ENCODE measurements at places on chromosomes 3 and 15.

- no peak for DNase-seq
These were observed 8.2 kb upstream of the RYK start for GRCh38 chr3:134258761-134259347.

GRCh38 chr15:69921626-69922619 lies 175.8 kb downstream of the TLE3 start:
- no peak for DNase-seq

- no peak for DNase-seq
These were observed 252.4 kb downstream of the FHIT start for GRCh38 chr3:60998858-60999257.

DNA sequence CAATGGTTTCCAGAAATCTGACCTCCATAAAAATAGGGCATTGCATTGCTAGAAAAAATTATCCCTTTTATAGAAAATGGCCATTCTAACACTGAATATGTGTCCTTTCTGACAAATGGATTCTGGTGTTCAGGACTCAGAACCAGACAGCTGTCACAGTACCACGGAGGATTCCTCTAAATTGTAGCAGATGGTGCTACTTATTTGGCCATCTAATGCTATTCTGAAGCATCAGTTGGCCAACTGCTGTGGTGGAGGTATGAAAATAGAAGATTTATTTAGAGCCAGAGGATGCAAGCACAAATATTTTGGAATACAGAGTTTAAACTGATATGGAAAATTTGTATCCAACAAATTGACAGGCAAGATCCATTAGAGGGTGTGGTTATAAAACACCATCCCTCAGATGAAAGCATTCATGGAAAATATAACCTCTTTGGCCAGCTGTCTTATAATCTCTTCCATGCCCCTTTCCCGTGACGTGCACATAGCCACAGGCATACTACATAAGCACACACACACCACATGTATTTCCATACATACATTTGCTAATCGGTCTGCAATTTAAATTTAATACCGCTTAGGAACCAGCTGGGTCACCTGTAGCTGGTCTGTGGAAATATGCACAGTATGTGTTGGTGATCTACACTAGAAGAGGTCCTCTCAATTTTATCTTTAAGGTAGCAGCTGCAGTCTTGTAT lies 302.7 kb upstream of the KCNMB2 start:
- no peak for DNase-seq

DNA sequence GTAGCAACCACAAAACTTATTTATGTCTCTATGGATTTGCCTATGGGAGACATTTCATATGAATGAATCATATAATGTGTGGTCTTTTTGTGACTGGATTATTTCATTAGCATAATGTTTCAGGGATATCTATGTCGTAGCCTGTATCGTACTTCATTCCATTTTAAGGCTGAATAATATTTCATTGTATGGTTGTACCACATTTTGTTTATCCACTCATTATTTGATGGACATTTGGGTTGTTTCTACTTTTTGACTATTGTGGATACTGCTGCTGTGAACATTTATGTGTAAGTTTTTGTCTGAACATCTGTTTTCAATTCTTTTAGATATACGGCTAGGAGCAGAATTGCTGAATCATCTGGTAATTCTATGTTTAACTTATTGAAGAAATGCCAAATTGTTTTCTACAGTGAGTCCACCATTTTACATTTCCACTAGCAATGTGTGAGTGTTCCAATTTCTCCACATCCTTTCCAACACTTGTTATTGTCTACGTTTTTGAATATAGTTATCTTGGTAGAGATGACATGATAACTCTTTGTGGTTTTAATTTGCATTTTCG lies 134.4 kb upstream of the DAZL start:
- no peak for DNase-seq

- no peak for DNase-seq
These were observed 41.6 kb downstream of the MEGF11 start for GRCh38 chr15:66211670-66212562.

Data from COLO829 (cell line).